Fibroblast of villous mesenchyme (primary cell): ENCODE measurements at places on chromosomes 5 and 9. TPM values are rescaled to one million over a fixed set of nuclear protein-coding genes. Genes with fewer than 3 reads are reported as not detected.

BNC2 gene
- total RNA-seq: 33.7 and 41.6 TPM in 2 replicates

LURAP1L gene
- 38.0 and 49.0 TPM in 2 replicates for total RNA-seq

C5orf58 gene
- total RNA-seq: not detected in 2 replicates

MEIKIN gene
- total RNA-seq: not detected in 2 replicates

ANKRD55 gene
- total RNA-seq: under 0.01 and 0.32 TPM in 2 replicates

ANKRD34B gene
- not detected in 2 replicates for total RNA-seq

SLCO6A1 gene
- under 0.01 and 0.32 TPM in 2 replicates for total RNA-seq

RRAGA gene
- total RNA-seq: 45.4 and 55.3 TPM in 2 replicates

ACSL6 gene
- 0.43 TPM in 1 of 2 replicates, not detected in the other for total RNA-seq

TEX48 gene
- not detected in 2 replicates for total RNA-seq

DIRAS2 gene
- total RNA-seq: 0.97 and 1.3 TPM in 2 replicates

PCDHB10 gene
- total RNA-seq: under 0.01 and 0.32 TPM in 2 replicates

B4GALT1 gene
- total RNA-seq: 23.8 and 28.5 TPM in 2 replicates

FBP2 gene
- not detected in 2 replicates for total RNA-seq

PCDHGB3 gene
- 3.9 and 5.2 TPM in 2 replicates for total RNA-seq

ANXA2R gene
- total RNA-seq: 2.9 and 3.9 TPM in 2 replicates

RGS7BP gene
- 0.32 TPM in 1 of 2 replicates, not detected in the other for total RNA-seq
